ENCODE measurements at places on chromosomes 11 and 22.

- DNase-seq: no peak
These were observed 11.4 kb upstream of the VSTM5 start for GRCh38 chr11:93861808-93862207.

- DNase-seq: no peak
These were observed 15.6 kb upstream of the C11orf91 start for GRCh38 chr11:33716243-33716642.

- no peak for DNase-seq
These were observed 62.4 kb upstream of the NNMT start for GRCh38 chr11:114233755-114234154.

- no peak for DNase-seq
These were observed 9.7 kb downstream of the ABTB2 start for GRCh38 chr11:34348096-34348495.

GRCh38 chr11:61555051-61555969 lies 25.6 kb downstream of the SYT7 start:
- DNase-seq: no peak

- no peak for DNase-seq
These were observed 12.8 kb downstream of the SLC37A2 start for GRCh38 chr11:125075900-125076317.

DNA sequence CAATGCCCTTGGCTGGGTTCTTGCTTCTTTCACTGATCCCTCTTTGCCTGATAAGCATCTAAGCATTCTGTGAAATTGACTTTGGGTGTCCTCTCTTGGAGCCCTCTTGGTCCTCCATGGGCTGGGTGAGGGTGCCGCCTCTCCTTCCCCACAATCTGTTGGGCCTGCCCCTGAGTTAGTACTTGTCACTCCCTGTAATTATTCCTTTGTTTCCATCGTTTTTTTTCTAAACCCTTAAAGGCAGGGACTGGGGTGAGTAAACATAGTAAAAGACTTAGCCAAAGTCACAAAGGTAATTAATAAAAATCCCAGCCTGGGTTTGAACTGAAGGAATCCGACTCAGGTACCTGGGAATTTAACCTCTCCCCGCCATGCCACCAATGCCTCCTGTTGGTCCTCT lies 188.1 kb downstream of the MYO18B start:
- DNase-seq: no peak

DNA sequence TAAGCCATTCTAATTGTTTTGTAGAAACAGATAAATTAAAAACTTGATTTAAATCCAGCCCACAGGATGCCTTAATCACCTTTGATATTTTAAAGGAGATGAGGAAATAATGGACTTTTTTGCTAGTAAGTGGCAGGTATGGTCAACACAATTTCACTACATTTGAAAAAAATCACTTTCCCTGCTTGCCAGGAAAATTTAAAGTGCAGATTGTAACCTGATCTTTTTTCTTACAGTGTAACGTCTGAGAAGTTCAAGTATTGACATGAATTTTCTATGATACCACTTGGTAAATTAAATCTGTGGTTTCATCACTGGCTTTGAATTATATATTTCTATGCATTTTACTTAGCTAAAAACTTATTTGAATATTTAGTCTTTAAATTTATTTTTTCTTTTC lies 65.3 kb downstream of the ARHGEF12 start:
- no peak for DNase-seq

GRCh38 chr22:48586799-48587185 lies 1240.9 kb downstream of the BRD1 start:
- no peak for DNase-seq

GRCh38 chr22:35914665-35915476 lies 113.8 kb downstream of the RBFOX2 start:
- no peak for DNase-seq

DNA sequence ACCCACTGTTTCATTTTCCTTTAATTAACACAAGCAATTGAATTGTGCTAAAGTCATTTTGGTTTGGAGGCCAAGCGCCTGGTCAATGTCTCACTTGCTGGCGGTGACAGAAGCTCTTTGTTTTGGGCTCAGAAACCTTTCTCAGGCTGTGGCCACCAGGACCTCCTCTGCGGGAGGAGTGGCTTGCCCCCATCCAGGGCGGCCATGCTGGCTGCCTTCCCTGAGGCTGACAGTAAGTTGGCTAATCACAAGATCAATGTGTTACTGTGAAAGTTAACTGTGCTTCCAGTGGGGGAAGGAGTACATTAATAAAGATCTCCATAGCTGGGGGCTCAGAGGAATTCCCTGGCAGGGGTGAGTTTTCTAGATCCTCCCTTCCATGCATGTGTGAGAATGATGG lies 1074.5 kb downstream of the NTM start:
- no peak for DNase-seq

DNA sequence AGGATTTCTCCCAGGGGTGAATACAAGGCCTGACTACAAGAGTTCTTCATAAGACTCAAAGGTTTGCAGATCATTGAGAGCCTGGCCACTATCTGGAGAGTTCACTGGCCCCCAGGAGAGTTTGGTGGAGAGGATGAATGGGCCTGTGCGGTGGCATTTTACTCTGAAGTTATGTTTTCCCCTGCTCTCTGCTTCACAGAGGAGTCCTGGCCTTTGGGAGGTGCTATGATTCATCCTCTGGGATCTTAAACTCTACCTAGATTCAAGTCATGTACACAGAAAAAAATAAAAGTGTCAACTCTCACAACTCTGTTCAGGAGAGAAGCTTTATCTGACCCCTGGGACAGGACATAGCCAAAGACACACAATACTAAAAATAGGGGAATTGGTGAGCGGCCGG lies 159.1 kb upstream of the CARD18 start:
- DNase-seq: no peak

GRCh38 chr11:3920148-3920852 lies 64.8 kb downstream of the STIM1 start:
- DNase-seq: peak; percentile 24

- DNase-seq: no peak
These were observed 14.5 kb downstream of the CDON start for GRCh38 chr11:126048197-126048596.

GRCh38 chr11:120211522-120212258 lies 858 bp downstream of the OAF start:
- DNase-seq: no peak

DNA sequence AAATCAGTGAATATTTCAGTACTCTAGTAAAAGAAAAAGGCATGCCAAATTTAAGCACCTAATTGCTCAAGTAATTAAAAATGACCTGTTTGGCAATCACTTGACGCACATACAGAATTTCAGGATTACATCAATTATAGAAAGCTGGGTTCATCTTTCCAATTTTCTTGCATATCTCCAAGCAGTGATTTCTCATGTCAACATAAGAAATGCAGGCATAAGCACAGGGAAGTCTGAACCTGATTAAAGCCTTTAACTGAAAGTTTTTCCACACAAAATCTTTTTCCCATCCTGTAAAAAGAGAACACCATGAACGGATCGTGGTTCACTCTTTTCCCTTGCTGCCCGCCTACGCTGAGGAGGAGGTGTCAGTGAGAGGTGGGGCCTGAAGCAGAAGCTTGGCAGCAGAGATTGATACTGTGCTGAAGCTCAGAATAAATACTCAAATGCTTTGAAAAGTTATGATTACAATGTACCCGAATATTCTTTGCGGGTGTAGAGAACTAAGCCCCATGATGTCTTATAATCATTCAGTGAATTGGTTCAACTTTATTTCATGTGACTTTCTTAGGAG lies 704.1 kb upstream of the CCDC90B start:
- DNase-seq: no peak

DNA sequence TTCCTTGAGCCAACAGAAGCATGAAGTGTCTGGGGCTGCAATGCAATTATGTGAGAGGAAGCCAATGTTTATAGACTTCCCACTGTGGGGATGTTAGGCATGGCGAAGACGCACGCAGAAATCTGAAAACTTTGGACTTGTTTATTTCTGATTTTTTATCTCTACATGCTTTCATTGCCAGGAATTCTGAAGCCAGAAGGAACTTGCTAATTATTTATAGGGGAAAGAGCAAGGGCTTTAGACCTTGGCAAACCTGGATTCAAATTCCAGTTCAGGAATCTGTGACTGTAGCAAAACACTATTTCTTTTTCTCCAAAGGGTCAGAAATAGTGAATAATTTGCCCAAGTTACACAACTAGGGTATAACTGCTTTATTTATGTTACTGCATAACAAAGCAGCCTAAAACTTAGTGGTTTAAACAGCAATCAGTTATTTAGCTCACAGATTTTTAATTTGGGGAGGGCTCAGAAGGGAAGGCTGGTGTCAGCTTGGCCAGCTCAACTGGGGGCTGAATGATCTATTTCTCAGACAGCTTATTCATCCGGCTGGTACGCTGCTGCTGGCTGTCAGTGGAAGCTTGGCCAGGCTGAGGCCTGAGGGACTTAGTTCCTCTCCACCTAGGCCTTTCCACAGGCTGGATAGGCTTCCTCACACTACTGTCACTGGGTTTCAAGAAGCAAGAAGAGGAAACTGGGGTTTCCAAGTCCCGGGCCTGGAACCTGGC lies 1.9 kb upstream of the OR6Q1 start:
- DNase-seq: no peak

DNA sequence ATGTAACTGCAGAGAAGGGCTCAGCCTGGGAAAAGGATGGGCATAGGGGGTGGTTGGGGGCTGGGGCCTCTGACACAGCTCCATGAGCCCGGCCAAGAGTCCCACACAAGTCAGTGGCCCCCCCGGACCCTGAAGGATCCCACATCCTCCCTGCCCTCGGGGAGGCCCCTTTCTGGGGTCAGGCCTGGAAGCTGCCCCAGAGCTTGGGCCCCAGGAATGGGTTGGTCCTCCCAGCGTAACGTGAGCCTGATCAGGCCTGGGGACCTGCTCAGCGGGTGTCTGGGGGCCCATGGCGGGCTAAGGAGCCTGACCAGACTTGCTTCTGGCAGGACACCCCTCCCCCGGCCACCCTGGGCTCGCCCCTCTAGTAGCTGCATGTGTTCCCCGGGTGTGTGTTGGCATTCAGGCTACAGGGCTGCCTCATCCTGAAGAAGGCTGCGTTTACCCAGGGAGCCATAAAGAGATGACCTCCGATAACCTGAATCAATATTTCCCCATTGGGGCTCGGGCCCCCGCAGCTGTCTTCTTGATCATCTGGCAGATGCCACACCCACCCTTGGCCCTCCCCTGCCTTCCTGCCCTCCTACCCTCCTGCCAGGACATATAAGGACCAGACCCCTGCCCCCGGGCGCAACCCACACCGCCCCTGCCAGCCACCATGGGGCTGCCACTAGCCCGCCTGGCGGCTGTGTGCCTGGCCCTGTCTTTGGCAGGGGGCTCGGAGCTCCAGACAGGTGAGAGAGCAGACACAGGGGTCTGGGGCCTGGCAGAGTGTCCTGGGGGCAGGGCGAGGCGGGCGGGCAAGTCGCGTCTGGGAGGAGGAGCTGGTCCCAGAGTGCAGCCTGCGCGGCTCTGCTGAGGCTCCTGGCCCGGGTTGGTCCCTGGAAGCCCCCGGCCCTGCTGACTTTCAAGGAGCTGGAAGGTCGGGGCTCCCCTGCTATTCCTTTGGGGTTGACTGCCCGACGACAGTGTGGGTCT lies at the start of gene MUC2:
MUC2 (plus strand) TSS at position 631 of the 978 bp plus-strand sequence.
- no peak for DNase-seq

- DNase-seq: no peak
These were observed 20.8 kb downstream of the TREH start for GRCh38 chr11:118658429-118659313.

- no peak for DNase-seq
These were observed 314 bp downstream of the RIC8A start for GRCh38 chr11:207863-208180.

DNA sequence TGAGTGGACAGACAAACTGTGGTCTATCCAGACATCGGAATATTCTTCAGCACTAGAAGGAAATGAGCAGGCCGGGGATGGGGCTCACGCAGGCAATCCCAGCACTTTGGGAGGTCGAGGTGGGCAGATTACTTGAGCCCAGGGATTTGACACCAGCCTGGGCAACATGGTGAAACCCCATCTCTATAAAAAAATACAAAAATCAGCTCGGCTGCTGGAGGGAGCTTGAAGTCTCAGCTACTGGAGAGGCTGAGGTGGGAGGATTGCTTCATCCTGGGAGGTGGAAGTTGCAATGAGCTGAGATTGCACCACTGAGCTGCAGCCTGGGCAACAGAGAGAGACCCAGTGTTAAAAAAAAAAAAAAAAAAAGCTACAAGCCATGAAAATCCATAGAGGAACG lies 8.0 kb upstream of the CTSD start:
- no peak for DNase-seq

DNA sequence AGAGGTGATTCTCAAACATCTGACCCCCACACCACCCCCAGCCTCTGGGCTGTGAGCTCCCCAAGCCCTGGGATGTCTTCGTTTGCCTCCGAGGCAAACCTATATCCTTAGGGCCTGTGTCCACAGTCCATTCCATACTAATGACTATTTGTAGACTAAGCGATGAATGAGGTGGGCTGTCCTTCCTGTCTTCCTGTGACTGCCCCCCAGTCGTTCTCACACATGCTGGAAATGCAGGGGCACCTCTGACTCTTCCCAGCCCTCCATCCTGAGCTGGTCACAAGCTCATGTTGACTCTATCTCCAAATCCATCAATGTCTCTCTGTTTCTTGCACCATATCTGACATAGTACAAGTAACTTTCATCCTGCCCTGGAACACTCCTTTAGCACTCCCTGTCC lies 4.8 kb downstream of the ATG16L2 start:
- DNase-seq: no peak
